ENCODE measurements at places on chromosomes 16 and 17. TPM values are rescaled to one million over a fixed set of nuclear protein-coding genes. Genes with fewer than 3 reads are reported as not detected.

The TMC7 gene
- total RNA-seq, result 14.3 TPM

GRCh38 chr17:69581061-69581961 is 166.8 kb downstream of the MAP2K6 start:
- DNase-seq, result no peak
- H3K4me1 ChIP-seq, result peaks cover 5% of the 10 kb centered on the region
- H3K27ac ChIP-seq, result no peak overlapping the region
- H3K36me3 ChIP-seq, result no peaks in the 10 kb centered on the region
- H3K4me3 ChIP-seq, result no peak overlapping the region

GRCh38 chr16:19926449-19927390 is 42.1 kb upstream of the GPRC5B start:
- peak; percentile 11 for DNase-seq
- no peaks in the 10 kb centered on the region for H3K36me3 ChIP-seq
- H3K4me1 ChIP-seq, result no peaks in the 10 kb centered on the region
- no peaks in the 10 kb centered on the region for H3K27me3 ChIP-seq
- no peak overlapping the region for H3K4me3 ChIP-seq

DNA sequence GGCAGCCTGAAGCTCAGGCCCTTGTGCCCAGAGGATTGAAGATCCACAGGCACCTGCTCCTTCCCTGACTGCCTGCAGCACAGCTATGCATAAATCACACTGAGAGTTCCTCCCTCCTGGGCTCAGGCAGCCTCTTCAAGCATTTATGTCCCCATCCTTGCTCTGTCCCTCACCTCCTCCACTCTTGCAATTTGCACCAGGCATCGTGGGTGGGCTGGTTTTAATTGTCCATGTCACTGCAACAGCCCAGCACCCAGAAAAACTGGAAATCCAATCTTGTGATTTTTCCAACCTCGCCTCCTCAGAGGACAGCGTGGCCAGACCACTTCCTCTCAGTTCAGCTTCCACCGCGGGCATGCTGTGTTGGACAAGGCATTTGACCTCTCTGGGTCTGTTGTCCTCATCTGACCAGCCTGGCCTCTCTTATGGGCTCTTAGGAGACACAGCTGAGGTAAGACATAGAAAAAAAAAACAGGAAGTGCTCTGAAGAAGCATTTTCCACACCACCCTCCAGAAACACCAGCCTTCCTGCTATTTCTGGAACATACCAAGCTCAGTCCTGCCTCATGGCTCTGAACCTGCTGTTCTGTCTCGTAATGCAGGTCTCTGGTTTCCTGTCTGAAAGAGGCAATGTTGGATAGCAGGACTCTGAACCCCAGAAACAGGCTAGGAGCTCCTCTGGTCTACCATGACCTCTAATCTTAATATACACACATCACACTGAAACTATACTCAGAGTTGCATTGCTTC is 8.3 kb downstream of the TMEM114 start:
- no peaks in the 10 kb centered on the region for H3K4me1 ChIP-seq
- H3K27ac ChIP-seq, result no peak overlapping the region
- no peaks in the 10 kb centered on the region for H3K36me3 ChIP-seq
- H3K4me3 ChIP-seq, result no peak overlapping the region
- H3K27me3 ChIP-seq, result peaks cover 14% of the 10 kb centered on the region
- no peak for DNase-seq

The GNGT2 gene
- 1.1 TPM for total RNA-seq

The CLTC gene
- 343 TPM for total RNA-seq

GRCh38 chr17:73584049-73584448 is 60.2 kb downstream of the SDK2 start:
- peaks cover 7% of the 10 kb centered on the region for H3K4me1 ChIP-seq
- no peak overlapping the region for H3K27ac ChIP-seq
- no peak for DNase-seq
- H3K27me3 ChIP-seq, result peaks cover 73% of the 10 kb centered on the region

- peaks cover 8% of the 10 kb centered on the region for H3K4me1 ChIP-seq
- no peak for DNase-seq
- peaks cover 4% of the 10 kb centered on the region for H3K36me3 ChIP-seq
- H3K4me3 ChIP-seq, result no peak overlapping the region
- no peak overlapping the region for H3K27ac ChIP-seq
These were observed 21.4 kb downstream of the GRIN2C start for GRCh38 chr17:74838274-74838673.

DNA sequence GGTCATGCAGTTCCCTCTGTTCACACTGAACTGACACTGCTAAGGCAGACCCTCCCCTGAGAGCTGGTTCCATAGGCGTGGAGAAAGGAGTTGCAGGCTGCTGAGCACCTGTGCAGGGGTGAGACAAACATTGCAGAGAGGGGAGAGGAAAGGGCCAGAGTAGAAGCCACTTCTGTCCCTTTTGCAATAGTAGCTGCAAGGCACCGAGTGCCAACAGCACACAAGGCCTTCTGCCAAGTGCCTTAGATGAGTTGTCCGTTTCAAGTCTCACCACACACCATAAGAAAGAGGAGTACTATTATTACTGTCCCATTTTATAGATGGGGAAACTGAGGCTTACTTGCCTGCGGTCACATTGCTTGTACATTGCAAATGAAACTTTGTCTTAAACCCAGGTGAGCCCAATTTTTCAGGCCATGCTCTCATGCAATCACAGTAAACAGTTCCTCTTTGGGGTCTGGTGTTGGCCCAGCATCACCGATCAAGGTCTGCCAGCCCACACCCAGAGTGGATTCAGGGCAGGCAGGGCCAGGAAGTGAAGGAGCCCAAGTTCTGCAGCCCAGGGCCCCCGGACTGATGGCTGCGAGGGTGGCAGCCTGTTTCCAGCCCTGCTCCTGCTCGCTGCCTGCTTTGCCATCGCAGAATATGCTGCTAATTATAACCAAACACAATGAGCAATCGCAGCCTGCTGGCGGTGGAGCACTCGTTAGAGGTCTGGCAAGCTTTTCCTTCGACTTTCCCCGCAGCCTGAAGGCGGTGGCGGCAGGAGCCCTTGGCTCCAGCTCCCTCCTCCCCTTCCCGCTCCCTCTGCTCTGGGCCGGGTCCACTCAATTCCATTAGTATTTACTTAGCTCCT is 36.8 kb upstream of the DYNLL2 start:
- H3K36me3 ChIP-seq, result no peaks in the 10 kb centered on the region
- DNase-seq, result peak; percentile 81
- no peaks in the 10 kb centered on the region for H3K4me1 ChIP-seq
- no peaks in the 10 kb centered on the region for H3K27me3 ChIP-seq

- DNase-seq, result no peak
- no peaks in the 10 kb centered on the region for H3K36me3 ChIP-seq
- no peaks in the 10 kb centered on the region for H3K27me3 ChIP-seq
- no peak overlapping the region for H3K4me3 ChIP-seq
- H3K4me1 ChIP-seq, result no peaks in the 10 kb centered on the region
- H3K27ac ChIP-seq, result no peak overlapping the region
These were observed 4.7 kb upstream of the EFCAB5 start for GRCh38 chr17:29936724-29937123.

Measured in endodermal cell (in vitro differentiated cells).